ENCODE measurements at places on chromosomes 6 and 20. TPM values are rescaled to one million over a fixed set of nuclear protein-coding genes. Genes with fewer than 3 reads are reported as not detected.
A peak's percentile ranks its signal among the peaks of the same experiment; 100 is the strongest.

Gene PPIL6
- polyA plus RNA-seq = 1.3 TPM

Gene DNAH8
- polyA plus RNA-seq = under 0.01 TPM

Gene EYA4
- 0.05 TPM for polyA plus RNA-seq

Gene CST4
- not detected for polyA plus RNA-seq

Gene MYLK2
- polyA plus RNA-seq = 0.05 TPM

Gene OOEP
- polyA plus RNA-seq = not detected

Gene PTCRA
- polyA plus RNA-seq = not detected

Gene XKR7
- not detected for polyA plus RNA-seq

Gene C20orf144
- not detected for polyA plus RNA-seq

Gene PSORS1C2
- polyA plus RNA-seq = not detected

Gene RNF182
- polyA plus RNA-seq = 0.94 TPM

- no peaks in the 10 kb centered on the region for H3K27me3 ChIP-seq
- no peaks in the 10 kb centered on the region for H3K36me3 ChIP-seq
- no peak overlapping the region for H3K27ac ChIP-seq
- no peak overlapping the region for H3K4me3 ChIP-seq
- peaks cover 10% of the 10 kb centered on the region for H3K4me1 ChIP-seq
These were observed 157.5 kb downstream of the UNC5CL start for GRCh38 chr6:40881501-40881900.

DNA sequence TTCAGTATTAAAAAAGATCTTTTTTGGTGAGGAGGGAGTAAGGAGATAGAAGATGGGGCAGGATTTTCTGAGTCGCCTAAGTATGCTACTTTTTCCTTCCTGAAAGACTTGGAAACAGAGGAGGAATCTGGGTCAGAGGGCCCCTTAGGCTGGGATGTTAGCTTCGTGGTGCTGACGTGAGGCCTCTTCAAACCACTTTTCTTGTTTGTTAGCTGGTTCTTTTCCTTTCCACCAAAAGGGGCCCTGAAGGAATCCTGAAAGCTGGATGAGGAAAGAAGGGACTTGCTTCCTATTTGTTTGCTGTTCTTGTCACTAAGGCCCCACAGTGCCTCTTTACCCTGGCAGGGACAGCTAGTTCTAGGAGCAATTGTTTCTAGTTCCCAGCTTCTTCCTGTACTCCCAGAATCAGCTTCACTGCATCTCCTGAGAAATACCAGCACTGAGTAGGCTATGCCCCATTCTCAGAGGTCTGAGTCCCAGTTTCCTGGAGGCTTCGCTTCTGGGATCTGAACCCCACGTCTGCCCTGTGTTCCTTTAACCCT is 2.2 kb upstream of the IL20RA start:
- no peak for DNase-seq
- no peaks in the 10 kb centered on the region for H3K27me3 ChIP-seq
- no peak overlapping the region for H3K27ac ChIP-seq

GRCh38 chr6:55758156-55758937 is 117.0 kb downstream of the BMP5 start:
- no peaks in the 10 kb centered on the region for H3K36me3 ChIP-seq
- H3K27ac ChIP-seq = peak overlapping the region; percentile 81
- H3K4me3 ChIP-seq = no peak overlapping the region
- no peaks in the 10 kb centered on the region for H3K27me3 ChIP-seq
- peak; percentile 36 for DNase-seq

GRCh38 chr6:167687116-167687725 is 139.5 kb upstream of the AFDN start:
- H3K36me3 ChIP-seq = no peaks in the 10 kb centered on the region
- H3K4me1 ChIP-seq = no peaks in the 10 kb centered on the region
- H3K27ac ChIP-seq = no peak overlapping the region
- DNase-seq = no peak

GRCh38 chr6:79468116-79468515 is 69.1 kb downstream of the LCA5 start:
- no peak for DNase-seq
- H3K27ac ChIP-seq = no peak overlapping the region
- peaks cover 8% of the 10 kb centered on the region for H3K4me1 ChIP-seq
- no peaks in the 10 kb centered on the region for H3K36me3 ChIP-seq

- DNase-seq = no peak
- peaks cover 13% of the 10 kb centered on the region for H3K4me1 ChIP-seq
- H3K36me3 ChIP-seq = peaks cover 15% of the 10 kb centered on the region
- no peaks in the 10 kb centered on the region for H3K27me3 ChIP-seq
These were observed 2.4 kb downstream of the CMTR1 start for GRCh38 chr6:37435373-37435772.

- H3K36me3 ChIP-seq = no peaks in the 10 kb centered on the region
- peaks cover 8% of the 10 kb centered on the region for H3K4me1 ChIP-seq
- no peaks in the 10 kb centered on the region for H3K27me3 ChIP-seq
- DNase-seq = no peak
These were observed 79.0 kb upstream of the EEF1E1 start for GRCh38 chr6:8181160-8181881.

DNA sequence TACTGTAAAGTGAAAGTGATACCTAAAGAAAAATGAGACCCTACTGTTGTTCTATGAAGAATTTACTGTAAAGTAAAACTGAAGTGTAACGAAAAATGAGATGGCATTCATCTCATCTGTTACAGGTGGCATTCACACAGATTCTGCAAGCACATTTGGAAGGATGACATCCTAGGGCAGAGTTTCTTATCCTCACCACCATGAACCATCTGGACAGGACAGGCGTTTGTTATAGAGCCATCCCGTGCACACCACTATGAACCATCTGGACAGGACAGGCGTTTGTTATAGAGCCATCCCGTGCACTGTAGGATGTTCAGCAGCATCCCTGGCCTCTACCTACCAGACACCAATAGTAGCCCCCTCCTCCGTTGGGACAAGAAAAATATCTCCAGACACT is 294.8 kb downstream of the GMDS start:
- H3K27ac ChIP-seq = no peak overlapping the region
- peaks cover 17% of the 10 kb centered on the region for H3K4me1 ChIP-seq
- no peaks in the 10 kb centered on the region for H3K27me3 ChIP-seq
- no peak overlapping the region for H3K4me3 ChIP-seq

DNA sequence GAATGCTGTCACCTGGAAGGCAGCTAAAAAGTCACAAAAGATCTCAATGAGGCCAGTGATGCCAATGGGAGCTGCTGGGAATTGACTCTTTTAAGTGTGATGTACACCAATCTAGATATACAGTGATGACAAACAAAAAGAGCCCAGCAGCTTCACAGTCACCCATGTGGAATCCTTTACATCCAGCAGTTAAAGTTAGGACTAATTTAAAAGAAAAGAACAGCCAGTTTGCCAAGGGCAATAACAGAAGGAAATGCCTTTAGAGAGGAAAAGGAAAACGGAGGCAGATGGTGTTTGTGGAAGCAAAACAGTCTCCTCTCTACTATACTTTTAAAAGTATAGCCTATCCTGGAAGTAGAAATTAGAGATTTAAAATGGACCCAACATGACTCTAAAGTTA is 873.5 kb downstream of the EPHA7 start:
- no peak for DNase-seq
- no peak overlapping the region for H3K4me3 ChIP-seq
- no peaks in the 10 kb centered on the region for H3K27me3 ChIP-seq
- H3K4me1 ChIP-seq = no peaks in the 10 kb centered on the region
- no peaks in the 10 kb centered on the region for H3K36me3 ChIP-seq

DNA sequence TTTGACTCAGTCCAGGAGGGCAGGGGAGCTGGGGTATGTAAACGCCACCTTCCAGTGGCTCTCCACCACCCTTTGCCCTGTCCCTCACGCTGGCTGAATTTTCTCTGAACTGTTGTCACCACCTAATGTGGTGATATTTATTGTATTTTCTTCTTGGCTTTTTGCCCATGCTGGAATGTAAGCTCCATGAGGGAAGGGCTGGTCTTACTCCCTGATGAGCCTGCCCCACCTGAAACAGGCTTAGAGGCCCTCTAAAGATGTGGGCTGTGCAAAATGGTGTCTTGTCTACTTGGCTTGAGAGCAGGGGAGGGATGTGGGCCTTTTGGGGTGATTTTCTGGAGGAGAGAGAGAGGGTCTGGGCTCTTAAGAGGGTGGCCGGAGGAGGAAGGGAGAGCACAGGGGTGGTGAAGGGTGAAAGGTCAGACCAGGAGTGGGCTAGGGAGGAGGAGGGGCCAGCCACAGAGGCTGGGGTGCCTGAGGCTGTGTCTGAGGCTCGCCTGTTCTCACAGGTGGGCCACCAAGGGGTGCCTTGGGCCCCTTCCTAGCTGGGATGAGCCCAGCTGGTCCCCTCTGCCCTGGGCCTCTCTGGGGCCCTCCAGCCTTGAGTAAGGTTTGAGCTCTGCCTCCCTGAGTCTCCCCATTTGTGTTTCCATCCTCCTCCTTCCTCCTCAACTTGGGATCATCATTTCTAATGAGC is 37.3 kb downstream of the SPDEF start:
- no peaks in the 10 kb centered on the region for H3K36me3 ChIP-seq
- H3K4me1 ChIP-seq = no peaks in the 10 kb centered on the region
- H3K27ac ChIP-seq = no peak overlapping the region

GRCh38 chr6:93419304-93420162 is at the start of gene EPHA7:
Gene EPHA7, minus strand, starts transcription at chr6:93419559. Its CDS starts 218 bp downstream, at chr6:93419341.
- no peaks in the 10 kb centered on the region for H3K36me3 ChIP-seq
- H3K27me3 ChIP-seq = peaks cover 49% of the 10 kb centered on the region
- DNase-seq = no peak
- peak within 1 kb of the TSS; percentile 4 for H3K4me3 ChIP-seq
- no peak within 1 kb of the TSS for H3K27ac ChIP-seq
- H3K4me1 ChIP-seq = peaks cover 7% of the 10 kb centered on the region

DNA sequence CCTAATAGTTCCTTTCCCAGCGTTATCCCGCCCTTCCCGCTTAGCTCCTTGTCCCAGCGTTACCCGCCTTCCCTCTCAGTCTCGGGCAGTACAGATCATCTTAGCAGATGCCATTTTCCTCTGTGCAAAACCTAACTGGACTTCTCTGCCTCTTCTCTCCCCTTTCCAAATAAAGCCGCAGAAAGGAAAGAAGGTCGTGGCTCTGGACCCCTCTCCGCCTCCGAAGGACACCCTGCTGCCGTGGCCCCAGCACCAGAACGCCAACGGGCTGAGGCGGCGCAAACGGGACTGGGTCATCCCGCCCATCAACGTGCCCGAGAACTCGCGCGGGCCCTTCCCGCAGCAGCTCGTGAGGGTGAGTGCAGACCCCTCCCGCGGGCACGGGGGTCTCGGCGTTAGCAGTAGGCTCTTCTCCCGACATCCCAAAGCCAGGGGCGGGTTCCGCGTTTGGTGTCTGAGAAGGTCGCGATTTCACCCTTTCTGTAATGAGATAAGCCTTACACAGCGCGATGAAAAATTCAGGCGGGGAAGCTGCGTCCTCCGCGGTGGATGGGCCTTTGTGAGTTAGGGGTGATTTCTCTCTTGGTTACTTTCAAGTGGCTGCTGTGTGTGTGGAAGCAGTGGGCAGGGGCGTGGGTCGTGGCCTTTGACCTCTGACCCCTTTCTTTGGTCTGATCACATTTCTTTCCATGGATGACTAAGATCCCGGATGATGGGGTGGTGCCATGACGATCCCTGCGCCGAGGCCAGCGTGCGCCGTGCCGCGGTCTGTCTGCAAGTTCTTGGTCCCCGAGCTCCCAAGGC is 292.7 kb downstream of the TAF4 start:
- no peaks in the 10 kb centered on the region for H3K36me3 ChIP-seq
- H3K27ac ChIP-seq = no peak overlapping the region
- H3K4me3 ChIP-seq = no peak overlapping the region
- H3K27me3 ChIP-seq = peaks cover 13% of the 10 kb centered on the region

GRCh38 chr6:110366256-110366655 is 8.1 kb upstream of the METTL24 start:
- H3K36me3 ChIP-seq = no peaks in the 10 kb centered on the region
- H3K27me3 ChIP-seq = peaks cover 62% of the 10 kb centered on the region
- no peak for DNase-seq
- H3K4me1 ChIP-seq = no peaks in the 10 kb centered on the region
- no peak overlapping the region for H3K4me3 ChIP-seq

- H3K4me1 ChIP-seq = no peaks in the 10 kb centered on the region
- H3K27me3 ChIP-seq = peaks cover 12% of the 10 kb centered on the region
- H3K27ac ChIP-seq = no peak overlapping the region
These were observed 4.3 kb upstream of the COX4I2 start for GRCh38 chr20:31633339-31633914.

- no peak overlapping the region for H3K4me3 ChIP-seq
- no peaks in the 10 kb centered on the region for H3K36me3 ChIP-seq
- DNase-seq = no peak
- no peaks in the 10 kb centered on the region for H3K27me3 ChIP-seq
These were observed 18.5 kb upstream of the CCR6 start for GRCh38 chr6:167104388-167104787.

GRCh38 chr20:42319252-42320013 is 701.3 kb upstream of the CHD6 start:
- H3K27ac ChIP-seq = no peak overlapping the region
- no peak overlapping the region for H3K4me3 ChIP-seq

DNA sequence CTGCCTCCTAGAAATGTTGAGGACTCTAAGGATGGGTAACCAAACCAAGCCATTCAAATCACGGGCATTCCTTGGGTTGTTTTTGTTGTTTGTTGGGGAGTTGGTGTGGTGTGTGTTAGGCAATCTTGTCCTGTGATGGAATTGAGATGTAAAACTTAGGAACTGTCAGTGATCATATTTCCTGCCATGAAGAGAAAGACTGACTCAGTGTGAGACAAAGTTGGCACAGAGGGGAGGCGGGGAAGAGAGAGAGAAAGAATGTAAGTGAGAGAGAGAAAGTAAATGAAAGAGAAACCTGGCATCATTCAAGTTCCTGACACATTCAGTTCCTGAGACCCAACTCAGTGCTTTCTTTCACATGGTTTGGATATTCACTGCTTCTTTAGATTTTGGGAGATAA is 21.6 kb upstream of the FBXO30 start:
- no peaks in the 10 kb centered on the region for H3K36me3 ChIP-seq
- DNase-seq = no peak
- no peak overlapping the region for H3K4me3 ChIP-seq
- no peaks in the 10 kb centered on the region for H3K27me3 ChIP-seq
- H3K27ac ChIP-seq = no peak overlapping the region

DNA sequence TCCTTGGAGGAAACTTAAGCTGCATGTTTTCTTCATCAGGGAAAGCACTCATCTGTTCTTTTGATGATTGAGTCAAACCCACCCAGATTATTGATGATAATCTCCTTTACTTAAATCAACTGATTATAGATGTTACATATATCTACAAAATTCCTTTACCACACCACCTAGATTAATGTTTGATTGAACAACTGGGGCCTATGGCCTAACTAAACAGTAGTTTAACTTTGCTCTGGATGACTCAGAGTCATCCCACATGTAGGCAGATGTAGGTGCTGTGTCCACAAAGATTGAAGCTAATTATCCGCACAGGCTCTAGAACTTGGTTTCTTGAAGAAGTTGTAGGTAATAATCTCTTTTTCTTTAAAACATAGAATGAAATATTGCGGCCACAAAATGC is 42.2 kb downstream of the PKIB start:
- no peaks in the 10 kb centered on the region for H3K36me3 ChIP-seq
- H3K4me1 ChIP-seq = peaks cover 12% of the 10 kb centered on the region
- H3K27ac ChIP-seq = no peak overlapping the region

DNA sequence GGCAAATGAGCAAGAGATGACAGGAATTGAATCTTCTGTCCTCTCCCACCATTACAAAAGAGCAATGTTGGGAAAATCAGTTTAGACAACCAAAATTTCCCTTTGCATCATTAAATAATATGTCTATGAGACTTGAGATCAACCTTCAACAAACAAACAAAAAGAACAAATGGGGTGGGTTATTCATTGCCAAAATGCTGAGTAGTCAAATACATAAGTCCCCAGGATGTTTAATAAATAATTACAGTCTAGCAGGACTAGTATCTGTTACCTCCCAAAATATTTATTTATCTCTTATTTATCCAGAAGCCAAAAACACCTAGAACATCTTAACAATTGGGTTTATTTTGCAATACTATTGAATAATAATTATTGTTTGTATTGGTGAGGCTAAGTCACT is 16.2 kb upstream of the IRAK1BP1 start:
- no peak for DNase-seq
- no peaks in the 10 kb centered on the region for H3K27me3 ChIP-seq
- H3K27ac ChIP-seq = no peak overlapping the region
- no peaks in the 10 kb centered on the region for H3K36me3 ChIP-seq
- no peak overlapping the region for H3K4me3 ChIP-seq

All from keratinocyte (primary cell).